ENCODE measurements at places on chromosomes 3 and 15. TPM values are rescaled to one million over a fixed set of nuclear protein-coding genes. Genes with fewer than 3 reads are reported as not detected.

DNA sequence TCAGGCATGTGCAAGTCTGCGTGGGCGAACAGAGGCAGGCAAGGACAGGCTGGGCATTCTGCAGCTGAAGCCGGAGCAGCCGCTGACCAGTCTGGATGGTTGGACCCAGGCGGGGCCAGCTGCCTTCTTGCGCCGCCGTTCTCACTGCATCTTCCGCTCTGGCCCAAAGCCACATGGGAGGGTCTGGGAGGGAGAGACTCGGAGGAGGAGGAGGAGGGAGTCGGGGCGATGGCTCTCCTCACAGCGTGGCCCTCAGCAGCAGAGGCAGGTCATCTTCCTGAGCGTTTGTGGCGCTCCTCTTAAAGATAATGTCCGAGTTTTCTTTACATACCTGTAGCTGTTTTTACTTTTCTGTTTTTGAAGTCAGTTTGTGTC is 5.9 kb downstream of the CLK3 start:
- no peak for DNase-seq

GRCh38 chr3:116440196-116440595 is 5.1 kb downstream of the LSAMP start:
- no peak for DNase-seq

DNA sequence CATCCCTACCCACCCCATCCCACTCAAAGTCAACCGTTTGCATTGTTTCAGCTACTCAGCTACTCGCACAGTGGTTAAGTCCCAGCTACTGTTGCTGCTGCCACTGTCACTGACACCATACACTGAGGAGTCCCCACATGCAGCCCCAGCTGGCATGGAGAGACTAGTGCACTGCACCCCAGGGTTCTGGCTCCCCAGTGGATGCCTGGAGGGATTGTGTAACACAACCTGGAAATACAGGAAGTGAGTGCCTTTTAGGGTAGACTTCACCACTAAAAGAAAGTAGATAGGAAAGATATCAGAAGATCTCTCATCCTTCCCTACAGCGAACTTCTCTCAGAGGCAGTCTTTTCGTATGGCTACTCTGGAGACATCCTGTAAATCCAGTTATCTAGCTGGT is 169.2 kb upstream of the STRIT1 start:
- DNase-seq, result no peak

GRCh38 chr15:73845507-73845906 is 27.9 kb upstream of the TBC1D21 start:
- no peak for DNase-seq

- DNase-seq, result no peak
Measured at GRCh38 chr3:198081421-198081844, 121.4 kb downstream of the LMLN start.

DNA sequence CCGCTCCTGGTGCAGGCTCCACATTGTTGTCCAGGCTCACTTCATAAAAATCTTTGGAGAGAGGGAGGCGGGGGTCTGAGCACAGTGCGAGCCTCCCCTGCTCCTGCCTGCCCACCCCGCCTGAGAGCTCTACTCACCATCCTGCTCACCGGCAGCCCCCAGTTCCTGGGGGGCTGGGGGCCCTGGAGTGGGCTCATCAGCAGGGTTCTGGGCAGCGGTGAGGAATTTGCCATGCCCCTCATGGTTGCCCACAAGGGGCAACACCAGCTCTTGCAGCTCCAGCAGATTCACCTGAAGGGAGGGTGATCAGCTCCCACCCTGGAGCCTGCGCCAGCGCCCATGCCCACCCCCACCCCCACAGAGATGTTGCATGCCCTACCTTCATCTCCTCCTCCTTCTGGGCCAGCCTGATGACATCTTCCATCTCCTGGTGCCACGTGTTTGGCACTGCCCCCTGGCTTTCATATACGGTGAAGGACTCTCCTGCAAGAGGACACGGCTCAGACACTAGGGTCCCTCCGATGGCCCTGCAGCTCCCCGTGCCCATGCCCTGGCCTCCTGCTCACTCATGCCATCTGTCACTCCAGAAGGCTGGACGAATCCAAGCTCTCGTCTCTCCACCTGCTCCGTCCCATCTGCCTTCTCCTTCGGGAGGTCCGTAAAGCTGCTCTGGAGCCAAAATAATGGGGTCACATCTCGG is 162.1 kb downstream of the TBC1D2B start:
- no peak for DNase-seq

DNA sequence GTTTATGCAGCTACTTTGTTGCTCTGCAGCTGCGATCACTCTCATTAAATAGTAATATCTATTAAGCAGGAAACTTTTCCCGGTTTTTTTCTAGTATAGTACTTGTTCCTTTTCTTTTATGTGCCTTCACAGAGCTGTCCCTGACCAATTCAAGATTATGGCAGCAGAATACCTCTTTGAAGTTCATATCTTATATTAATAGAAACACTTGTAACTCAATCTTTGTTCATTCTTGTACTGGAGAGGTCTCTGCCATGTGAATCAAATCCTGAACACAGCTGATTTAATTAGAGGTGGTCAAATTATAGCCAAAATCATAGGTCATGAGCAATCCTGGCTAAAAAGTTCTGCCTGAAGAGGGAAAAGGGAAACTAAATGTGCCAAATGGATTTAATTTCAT is 399.0 kb upstream of the ARHGEF26 start:
- DNase-seq, result no peak

GRCh38 chr3:134106580-134106979 is 76.9 kb upstream of the SLCO2A1 start:
- no peak for DNase-seq

The OXSM gene
- 18.1 TPM for total RNA-seq

The CFAP92 gene
- total RNA-seq, result 0.88 TPM
